Activated CD4-positive, alpha-beta T cell treated with anti-CD3 and anti-CD28 coated beads, Interleukin-2, amount 50 U/mL, for 16 hours (primary cell): ENCODE measurements at places on chromosomes 2 and 18.

DNA sequence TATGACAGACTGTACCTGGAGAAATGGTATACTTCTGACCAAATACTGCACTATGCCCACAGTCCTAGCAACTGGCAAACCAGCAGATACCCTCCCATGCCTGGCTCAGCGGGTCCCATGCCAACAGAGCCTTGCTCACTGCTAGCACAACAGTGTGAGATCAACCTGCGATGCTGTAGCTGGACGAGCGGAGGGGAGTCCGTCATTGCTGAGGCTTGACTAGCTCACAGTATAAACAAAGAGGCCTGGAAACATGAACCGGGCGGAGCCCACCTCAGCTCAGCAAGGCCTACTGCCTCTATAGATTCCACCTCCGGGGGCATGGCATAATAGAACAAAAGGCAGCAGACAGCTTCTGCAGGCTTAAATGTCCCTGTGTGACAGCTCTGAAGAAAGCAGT, 93.2 kb upstream of the CAB39 start:
- DNase-seq = no peak

DNA sequence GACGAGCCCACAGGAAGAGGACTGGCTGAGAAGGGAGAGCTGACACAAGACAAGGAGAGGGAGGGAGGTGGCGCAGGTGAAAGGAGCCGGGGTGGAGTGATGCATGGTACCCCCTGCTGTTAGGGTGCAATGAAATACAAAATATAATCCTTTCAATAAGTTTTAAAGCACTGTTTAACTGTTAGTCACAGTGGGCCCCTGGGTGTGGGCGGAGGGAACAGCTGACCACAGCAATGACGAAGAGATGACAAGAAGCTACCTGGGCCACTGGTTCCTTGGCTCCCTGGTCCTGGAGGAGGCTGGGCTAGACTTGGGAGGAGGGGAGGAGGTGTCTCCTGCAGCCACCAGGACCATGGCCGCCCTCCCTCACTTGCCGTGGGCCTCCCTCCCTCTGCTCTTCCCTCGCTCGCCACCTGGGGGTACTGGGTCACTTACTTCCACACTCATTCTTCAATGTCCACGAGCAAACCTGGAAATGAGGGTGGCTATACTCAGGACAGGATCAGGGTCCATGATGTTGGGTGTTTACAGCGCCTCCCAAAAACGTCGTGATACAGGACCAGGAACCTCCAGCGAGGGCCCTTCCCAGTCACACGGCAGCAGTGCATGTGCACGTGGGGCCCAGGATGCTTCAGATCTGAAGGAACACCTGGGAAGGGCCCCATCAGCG, 196.1 kb downstream of the ANKRD30B start:
- no peak for DNase-seq

DNA sequence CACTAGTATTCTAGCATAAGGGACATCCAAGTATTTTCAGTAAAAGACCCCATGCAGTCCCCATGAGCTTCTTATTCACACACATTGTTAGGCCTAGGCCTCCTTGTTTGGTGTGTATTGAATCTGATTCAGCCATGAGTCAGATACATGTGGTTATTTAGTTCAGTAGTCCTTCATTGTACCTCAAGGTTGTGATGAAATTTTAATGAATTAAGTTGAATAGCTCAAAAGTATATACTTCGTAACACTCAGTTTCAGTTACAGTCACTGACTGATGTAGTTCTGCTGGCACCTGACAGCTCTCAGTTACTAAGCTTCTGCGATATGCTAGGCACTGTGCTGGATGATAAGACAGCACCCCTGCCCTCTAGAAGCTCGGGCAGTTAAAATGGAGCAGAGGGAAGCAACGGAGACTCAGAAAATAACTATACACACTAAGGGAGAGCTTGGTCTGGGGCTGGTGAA, 86.4 kb downstream of the XRCC5 start:
- peak; percentile 79 for DNase-seq

- DNase-seq = no peak
Observed at GRCh38 chr18:39675906-39676305, 2110.3 kb upstream of the CELF4 start.

- no peak for DNase-seq
Observed at GRCh38 chr18:25842665-25843064, 247.7 kb downstream of the SS18 start.

GRCh38 chr2:183967756-183968155, 630.6 kb upstream of the ZNF804A start:
- DNase-seq = no peak

- no peak for DNase-seq
Observed at GRCh38 chr2:401019-401679, 113.3 kb upstream of the ALKAL2 start.

- no peak for DNase-seq
Observed at GRCh38 chr2:200496696-200497095, 13.2 kb downstream of the KCTD18 start.

DNA sequence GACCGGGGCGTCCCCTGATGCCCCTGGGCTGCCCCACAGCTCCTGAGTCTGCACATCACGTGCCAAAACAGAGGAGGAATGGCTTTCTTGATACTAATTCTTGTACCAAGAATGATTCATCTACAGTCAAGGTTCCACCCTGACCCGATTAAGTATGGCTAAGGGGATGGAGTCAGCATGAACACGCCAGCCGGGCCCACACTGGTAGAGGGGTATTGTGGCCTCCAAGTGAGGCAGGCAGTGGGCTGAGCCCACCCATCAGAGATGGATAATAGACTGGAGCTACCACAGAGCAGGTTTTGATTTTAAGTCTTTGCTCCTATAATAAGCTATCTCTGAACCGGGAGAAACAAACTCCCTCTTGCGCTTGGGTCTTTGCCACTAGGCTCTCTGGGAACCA, 17.9 kb upstream of the GNAL start:
- no peak for DNase-seq

GRCh38 chr18:26689226-26689879, 141.0 kb upstream of the KCTD1 start:
- no peak for DNase-seq

DNA sequence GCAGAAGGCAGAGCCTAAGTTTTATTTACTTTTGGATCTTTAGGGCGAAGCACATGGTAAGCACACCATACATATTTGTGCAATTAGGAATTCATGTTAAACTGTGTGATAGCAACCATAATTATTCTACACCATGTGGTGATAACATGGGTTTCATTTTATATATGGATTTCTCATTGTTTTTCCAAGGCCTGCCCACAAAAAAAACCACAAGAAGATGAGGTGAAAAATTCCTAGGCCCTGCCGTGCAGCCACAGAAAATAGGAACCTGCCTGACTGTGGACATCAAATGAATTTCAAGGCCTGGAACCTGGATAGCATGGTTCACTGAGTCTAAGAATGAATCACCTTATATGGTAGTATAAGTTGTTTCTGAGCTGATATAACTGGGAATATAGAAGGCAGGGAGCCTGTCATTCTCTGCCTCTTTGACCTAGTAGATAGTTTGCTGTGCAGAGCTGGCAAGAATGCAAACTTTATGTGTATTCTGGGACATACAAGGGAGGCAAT, 22.4 kb upstream of the SSB start:
- DNase-seq = no peak

DNA sequence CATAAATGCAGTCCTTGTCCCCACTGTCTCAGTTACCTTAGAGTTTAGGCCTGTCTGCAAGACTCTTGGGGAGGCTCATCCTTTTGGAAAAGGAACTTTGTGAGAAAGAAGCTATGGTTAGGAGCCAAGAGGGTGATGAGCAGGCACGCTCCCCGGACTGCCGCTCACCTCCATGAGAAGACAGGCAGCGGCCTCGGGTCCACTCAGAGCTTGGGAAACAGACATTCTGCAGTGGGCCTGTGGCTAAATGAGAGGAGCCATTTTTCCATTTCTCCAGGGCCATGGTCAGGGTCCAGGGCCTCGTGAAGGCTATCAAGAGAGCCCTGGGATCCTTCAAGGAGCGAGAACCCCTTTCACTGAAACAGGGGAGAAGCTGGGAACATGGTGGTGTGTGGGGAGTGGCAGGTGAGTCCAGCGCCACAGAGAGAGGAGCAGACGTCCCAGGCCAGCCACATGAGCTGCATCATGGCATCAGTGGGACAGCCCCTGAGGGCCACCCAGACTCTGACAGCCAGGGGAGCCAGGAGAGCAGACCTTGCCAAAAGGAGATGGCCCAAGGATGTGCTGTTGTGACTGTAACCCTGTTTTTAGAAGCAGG, 4.0 kb upstream of the TEX51 start:
- DNase-seq = no peak

DNA sequence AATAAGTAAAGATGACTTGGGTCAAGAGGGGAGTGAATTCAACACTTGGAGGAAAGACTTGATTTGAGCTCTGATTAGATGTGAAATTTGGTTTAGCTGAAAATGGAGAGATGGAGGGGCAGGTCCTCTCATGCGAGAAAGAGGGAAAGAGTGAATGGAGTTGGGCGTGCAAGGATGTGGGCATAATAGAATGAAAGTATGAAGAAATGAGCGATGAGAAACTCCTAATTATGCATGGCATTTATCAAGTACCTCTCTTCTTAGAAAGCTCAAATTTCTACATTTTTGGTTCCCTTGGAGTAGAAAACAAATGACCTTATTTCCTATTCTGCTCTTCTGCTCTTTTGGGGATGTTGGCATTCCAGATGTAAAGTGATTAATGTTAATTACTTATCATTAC, 161.5 kb downstream of the PHLPP1 start:
- no peak for DNase-seq

DNA sequence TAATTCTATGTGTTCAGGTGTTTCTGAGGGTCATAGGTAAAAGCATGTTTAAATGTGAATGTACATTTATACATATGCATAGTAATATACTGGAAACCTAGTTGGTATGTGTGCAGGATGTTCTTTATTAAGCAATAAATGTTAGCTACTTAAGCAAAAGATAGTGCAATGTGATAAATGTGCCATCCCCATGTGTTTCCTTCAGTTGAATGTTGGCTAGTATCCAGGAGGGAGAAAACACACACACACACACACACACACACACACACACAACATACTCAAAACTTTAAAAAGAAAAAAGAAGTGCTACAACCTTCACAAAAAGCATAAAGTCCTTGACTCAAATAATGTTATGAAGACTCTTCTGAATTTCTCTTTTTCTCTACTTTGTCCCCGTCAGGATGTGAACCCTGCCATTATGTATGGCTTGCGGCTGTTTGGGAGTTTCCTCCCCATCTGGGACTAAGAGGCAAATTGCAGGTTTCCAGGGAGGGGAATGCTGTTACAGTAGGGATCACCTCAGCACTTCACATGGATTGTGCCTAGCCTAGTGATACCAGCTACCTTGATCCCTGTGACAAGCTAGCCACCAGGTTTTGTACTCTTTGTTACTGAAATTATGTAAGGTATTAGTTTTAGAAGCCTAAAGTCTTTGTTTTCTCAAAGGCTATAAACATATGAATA, 82.6 kb downstream of the IKZF2 start:
- DNase-seq = no peak

DNA sequence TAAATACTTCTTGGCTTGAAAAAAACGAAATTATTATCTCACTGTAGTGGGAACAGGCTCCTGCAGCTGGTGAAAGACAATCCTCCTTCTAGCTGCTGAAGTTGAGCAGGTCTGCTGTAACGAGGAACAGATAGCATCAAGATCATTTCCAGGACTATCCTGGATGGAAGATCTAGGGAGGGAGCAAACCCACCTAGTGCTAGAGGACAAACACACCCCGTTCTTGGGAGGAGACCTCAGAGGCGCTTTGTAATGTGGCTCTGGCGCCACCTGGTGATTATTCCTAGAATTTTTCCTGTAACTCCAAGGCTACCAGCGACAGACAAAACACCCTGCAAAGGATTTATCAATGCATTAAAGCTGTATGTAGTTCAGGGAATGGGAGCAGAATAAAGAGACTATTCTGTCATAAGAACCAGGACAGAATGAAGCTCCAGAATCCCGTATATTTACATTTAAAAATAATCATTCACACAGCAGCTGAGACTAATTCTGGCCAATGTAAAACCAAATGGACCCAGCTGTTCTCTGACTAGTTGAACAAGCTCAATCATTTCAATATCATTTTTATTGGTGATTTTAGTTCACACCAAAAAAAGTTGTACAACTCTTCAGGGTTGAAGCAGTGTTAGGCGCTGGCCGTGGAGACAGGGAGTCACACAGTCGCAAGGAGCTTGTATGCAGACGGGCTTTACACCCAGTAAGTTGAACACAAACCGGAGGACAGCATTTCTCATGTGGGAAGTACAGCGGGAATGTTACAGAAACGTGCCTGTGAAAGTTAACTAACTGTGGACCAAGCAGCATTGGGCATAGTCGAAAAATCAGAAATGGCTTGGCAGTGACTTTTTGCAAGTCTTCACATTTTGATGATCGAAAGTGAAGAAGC, 290.3 kb downstream of the TRIB2 start:
- peak; percentile 68 for DNase-seq

GRCh38 chr2:237405006-237405559, 8.9 kb downstream of the COL6A3 start:
- no peak for DNase-seq

DNA sequence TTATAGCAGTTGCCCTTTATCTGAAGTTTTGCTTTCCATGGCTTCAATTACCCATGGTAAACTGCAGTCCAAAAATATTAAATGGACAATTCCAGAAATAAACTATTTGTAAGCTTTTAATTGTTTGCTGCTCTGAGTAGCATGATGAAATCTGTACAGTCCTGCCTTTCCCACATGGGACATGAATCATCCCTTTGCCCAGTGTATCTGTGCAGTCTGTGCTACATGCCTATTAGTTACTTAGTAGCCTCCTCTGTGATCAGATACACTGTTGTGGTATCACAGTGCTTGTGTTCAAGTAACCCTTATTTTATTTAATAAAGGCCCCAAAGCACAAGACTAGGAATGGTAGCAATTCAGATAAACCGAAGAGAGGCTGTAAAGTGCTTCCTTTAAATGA, 810.6 kb upstream of the PIK3C3 start:
- DNase-seq = no peak

DNA sequence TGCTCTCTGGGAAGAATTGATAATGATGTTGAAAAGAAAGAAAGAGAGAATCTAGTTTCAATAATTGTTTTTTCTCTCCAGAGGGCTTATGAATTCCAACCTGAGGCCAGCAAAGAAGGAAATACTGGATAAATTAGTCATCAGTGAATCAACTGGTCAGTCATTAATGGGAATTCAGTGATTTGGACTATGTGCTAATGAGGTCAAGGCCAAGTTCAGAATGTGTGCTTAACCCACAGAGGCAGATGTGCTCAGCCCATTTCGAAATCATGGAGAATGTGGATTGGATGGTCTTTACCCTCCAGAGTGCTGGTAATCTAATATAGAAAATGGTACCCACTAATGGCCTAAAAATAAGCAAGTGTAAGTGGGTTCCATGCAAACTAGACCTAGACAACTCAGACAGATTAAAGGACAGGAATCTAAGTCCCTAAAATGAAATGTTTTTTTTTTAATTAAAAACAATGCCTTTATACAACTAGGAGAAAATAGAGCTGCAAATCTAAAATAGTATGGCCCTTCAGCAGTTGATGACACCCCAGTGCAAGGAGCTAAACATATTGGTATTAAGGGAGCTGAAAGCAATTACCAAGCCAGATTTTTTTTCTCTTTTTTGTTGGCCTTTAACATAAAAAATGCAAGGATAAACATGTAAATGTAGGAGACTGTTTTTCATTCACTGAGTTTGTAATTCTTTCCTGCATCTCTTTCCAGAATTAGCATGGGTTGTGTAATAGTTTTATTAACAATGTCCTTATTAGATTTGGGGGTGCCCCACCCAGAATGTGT, 296.9 kb downstream of the SATB2 start:
- no peak for DNase-seq
